ENCODE measurements at places on chromosomes 2 and 18. TPM values are rescaled to one million over a fixed set of nuclear protein-coding genes. Genes with fewer than 3 reads are reported as not detected.

Gene IAH1
- total RNA-seq, result 51.9 TPM

Gene PIEZO2
- 1.1 TPM for total RNA-seq

Gene C2orf69
- 13.0 TPM for total RNA-seq

Gene GALNT5
- total RNA-seq, result 3.1 TPM

Gene TLX2
- not detected for total RNA-seq

DNA sequence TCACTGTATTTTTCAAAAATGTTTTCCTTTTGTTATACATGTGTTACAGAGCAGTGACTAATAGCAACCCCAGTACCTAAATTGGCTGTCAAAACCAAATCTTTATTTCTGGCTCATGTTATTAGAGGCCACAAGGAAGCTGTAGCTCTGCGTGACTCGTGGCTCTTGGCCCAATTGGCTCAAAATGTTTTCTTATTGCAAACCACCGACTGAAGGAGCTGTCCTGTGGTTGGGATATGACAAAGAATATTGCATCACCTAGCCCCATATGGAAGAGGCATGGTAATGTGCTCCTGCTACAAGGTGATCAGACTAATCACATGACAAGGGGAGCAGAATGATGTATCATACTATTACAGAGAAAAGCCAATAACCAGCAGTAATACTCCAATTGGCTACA is 1058.5 kb downstream of the CBLN2 start:
- DNase-seq, result peak; percentile 44

DNA sequence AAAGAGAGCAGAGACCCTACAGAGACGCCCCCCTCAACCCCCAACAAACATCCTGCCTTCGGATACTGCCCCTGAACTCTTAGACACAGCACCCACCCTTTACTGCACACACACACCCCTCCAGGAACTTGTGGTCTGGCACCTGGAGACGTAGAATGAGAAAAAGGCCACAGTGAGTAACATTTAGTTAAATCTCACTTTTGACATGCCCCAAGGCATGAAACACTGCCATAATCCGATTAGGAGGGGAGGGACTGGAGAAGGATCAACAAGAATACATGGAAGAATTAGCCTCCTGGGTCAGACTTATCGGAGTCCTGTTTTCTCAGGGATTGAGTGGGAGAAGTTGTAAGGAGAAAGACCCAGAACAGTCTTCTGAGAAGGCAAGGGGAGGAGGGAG is 4.1 kb downstream of the CDK5R2 start:
- DNase-seq, result no peak

- DNase-seq, result no peak
These were observed 17.3 kb downstream of the IGFBP5 start for GRCh38 chr2:216678098-216678465.

DNA sequence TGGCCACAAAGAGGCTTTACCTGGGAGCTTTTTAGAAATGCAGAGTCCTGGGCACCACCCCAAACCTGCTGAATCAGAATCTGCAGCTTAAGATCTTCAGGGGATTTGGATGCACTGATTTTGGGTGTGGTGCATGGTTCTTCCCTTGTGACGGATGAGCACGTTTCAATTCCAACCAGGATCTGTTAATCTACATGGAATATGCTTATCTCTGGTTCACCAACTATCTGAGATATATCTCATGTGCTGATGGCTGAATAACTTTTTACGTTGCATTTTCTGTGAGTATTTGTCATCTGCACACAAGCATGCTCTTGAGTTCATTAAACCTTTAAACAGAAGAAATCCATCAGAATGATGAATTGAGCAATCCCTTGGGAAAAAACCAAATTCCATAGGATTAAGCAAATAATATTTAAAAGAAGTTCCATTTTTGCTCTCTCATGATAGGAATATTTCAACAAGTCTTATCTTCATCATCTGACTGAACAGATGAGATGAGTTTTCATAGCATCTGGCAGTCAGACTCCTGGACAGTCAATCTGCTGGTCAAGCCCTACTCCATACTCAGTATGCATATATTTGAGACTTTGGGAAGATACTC is 120.6 kb downstream of the PLB1 start:
- no peak for DNase-seq

- DNase-seq, result no peak
These were observed 77.8 kb upstream of the TMEM200C start for GRCh38 chr18:5973099-5973498.

DNA sequence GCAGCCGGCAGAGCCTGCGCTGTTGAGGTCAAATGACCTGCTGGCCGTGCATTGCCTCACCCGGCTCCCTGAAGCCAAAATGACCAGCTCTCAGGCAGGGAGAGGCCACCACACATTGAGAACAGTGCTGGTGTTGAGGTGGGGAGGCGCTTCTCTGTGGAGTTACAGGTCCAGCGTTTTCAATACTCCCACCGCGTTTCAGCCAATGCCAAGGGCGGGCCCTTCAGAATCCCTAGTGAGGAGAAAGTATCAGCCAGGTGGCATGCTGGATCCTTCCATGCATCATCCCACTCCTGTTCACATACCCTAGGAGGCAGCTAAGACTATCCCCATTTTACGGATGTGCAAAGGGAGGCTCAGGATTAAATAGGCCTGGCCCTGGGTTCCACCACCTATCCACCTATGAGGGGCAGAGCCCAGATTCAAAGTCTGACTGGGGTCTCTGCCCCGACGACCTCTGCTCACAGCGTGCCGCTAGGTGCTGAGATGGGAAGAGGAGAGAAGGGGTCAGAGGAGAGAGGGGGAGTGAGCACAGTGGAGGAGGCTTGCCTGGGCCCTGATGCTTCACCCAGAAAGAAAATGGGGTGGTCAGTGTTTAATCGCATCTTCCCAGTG is 137.6 kb upstream of the ID2 start:
- no peak for DNase-seq

DNA sequence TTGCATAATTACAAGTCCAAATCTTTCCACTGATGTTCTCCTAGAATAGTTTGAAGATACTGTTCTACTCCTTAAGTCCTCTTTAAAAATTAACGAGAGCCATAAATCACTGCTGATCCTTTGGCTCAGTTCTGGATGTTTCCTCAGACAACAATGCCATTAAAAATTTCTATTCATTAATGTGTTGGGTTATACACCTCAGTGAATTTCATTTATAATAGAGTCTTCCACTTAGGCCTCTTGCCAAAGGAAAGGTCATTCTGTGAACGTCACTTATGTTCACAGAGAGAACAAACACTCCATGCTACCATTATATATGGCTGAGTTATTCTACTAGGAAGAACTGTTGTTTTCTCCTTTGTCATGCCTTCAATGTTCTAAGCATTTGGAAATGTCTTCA is 1472.3 kb upstream of the CELF4 start:
- DNase-seq, result peak; percentile 7

GRCh38 chr2:123870881-123871276 is 154.2 kb upstream of the CNTNAP5 start:
- DNase-seq, result no peak

- DNase-seq, result no peak
These were observed 492.7 kb upstream of the DDX18 start for GRCh38 chr2:117321816-117322215.

DNA sequence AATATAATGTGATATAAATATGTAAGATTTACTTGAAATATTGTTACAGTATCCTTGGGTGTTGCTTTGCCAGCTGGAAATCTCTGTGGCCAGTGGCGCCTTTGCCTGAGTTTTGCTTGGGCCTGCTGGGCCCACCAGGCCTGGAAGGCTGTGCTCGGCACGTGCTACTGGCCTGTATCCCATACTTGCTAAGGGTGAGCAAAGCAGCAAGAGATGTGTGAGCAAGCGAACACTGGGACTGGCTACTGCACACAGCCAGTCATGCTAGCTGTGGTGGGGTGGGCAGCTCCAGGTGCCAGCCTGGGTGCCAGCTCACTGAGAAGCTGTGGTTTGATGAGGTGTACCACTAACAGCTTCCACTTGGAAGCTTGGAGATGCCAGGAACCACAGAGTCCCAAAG is 299.1 kb upstream of the GALNT5 start:
- DNase-seq, result no peak

DNA sequence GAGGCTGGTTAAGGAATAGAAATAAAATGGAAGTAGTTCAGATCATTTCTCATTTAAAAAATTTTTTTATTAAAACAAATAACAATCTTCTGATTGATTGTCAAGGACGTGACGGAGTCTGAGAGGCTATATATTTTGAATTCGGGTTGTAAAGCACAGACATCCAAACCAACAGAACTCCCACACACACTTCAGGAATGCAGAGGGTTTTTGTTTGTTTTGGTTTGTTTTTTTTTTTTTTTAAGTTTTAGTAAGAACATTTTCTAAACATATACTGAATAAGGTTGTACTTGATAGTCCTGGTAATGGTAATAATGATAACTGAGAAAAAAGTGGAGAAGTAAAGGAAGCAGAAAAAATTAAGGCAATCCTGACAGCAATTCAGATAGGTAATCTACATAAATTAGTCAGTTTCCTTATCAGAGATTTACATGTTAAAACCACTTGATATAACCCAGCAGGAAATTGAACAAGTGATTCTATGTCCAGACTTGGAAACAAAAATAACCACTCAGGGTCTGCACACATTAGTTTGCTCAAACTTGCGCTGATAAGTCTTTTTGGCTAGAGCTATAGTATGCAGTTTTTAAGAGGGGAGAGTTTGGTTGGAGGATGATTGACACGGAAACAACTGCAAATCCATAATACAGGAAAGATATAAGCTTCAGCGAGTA is 51.5 kb upstream of the CTAGE1 start:
- no peak for DNase-seq
